NCI-H2107 (cell line): ENCODE measurements at places on chromosomes 2 and 18.

- no peak for DNase-seq
These were observed 13.1 kb downstream of the RNU2-63P start for GRCh38 chr2:88003074-88003755.

DNA sequence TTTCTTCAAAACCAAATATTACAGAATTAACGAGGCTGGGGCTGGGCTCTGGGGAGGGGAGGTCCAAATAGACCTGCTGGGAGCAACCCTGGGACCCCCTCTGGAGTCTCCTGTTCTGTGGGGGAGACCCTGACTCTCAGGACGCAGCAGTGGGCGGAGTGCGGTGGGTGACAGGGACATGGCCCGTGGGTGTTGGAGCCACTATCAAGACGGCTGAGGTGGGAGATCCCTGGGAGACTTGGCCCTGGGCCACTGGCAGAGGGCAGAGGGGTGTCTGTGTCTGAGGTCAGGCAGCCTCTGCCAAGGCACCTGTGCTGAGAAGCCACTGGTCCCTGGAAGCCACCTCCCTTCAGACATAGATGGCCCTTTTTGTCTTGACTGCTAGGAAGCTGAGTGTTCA, 79.5 kb upstream of the CTDP1 start:
- no peak for DNase-seq

DNA sequence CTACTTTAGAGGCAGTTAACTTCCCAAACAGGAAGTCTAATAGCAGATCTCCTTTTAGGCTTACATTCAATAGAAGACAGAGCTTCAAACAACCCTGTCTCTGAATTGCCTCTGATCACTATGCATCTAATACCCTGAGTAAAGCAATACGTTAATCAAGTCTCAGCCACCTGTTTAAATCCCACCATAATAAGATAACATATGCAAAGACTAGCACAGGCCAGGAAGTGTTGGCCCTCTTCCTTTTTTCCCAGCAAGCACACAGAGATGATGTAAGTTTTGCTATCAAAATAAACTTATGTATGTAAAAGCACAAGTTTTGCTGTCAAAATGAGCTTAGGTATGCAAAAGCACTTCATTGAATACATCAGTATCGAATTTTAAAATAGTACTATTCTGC, 385.5 kb downstream of the RND3 start:
- no peak for DNase-seq

- no peak for DNase-seq
These were observed 952.4 kb downstream of the EPHA4 start for GRCh38 chr2:220619525-220620220.

DNA sequence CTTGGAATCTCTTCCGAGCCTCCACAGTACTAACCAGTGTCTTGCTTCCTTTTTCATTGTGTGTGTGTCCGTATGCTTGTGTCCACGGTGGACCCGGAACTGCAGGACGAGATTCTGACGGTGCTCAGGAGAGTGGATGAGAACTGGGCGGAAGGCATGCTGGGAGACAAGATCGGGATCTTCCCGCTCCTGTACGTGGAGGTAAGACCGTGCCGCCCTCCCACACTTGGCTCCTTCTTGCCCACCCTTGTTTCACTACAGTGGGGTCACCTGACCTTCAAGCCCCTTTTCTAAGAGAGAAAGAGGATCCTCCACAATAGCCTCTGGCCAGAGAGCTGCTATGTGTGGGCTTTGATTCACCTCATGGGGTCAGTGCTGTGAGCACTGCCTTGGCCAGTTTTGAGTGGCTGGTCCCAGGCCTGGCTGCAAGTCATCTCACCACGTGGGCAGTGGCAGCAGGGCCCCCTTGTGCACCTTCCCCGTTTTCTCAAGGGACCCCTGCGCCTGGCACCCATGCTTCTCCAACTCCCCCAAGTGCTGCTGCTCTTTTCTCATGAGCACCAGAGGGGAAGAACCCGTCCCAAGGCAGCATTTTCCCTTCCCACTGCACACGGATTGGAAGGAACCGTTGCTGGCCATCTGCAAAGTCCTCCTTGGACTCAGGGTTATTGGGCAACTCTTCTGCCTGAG, 242.1 kb downstream of the SEPTIN10 start:
- no peak for DNase-seq

GRCh38 chr2:136000502-136000901, 15.1 kb upstream of the DARS1 start:
- no peak for DNase-seq

DNA sequence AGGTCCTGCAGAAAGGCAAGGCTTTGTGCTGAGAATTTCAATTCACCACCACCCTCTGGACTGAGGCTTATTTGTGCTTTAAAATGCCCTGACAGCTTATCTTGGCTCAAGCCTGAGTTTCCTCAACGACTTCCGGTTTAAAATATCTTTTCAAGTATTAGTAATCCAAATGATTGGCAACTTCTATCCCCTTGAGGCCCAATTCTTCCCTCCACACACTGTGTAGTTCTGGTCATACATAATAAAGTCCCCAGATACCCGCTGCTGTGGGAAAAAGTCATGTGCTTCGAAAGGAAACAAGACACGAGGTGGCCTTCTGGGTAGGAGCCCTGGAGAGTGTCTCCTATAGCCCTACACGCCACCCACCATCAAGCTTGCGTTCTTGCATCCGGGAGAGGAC, 393.4 kb downstream of the ALK start:
- DNase-seq = no peak

- DNase-seq = no peak
These were observed 9.6 kb upstream of the PELI1 start for GRCh38 chr2:64153811-64154210.

GRCh38 chr2:175187378-175187777, 5.9 kb upstream of the ATP5MC3 start:
- DNase-seq = no peak

GRCh38 chr2:179234658-179235240, 29.9 kb downstream of the SESTD1 start:
- no peak for DNase-seq

DNA sequence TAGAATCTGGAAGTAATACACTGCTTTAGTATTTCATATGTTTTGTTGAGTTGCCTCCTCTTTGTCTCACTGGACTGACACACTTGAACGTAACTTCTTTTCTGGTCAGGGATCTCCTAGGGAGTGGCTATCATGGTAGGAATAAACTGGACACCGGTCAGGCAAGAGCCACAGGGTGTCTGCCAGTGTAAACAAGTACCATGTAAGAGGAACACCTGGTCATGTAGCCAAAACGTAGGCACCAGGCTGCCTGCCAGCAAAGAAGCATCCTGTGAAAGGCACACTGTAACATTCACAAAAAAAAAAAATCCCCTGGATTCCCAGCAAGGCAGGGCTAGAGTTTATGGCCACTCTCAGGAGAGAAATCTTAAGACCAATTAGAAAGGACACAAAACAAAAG, 372.8 kb upstream of the RND3 start:
- no peak for DNase-seq

- DNase-seq = no peak
These were observed 83.2 kb upstream of the UNC80 start for GRCh38 chr2:209688385-209688784.

GRCh38 chr2:183089192-183089851, 10.8 kb downstream of the DUSP19 start:
- no peak for DNase-seq

GRCh38 chr18:67280486-67281242, 235.9 kb downstream of the DSEL start:
- no peak for DNase-seq

GRCh38 chr2:128599700-128600099, 281.0 kb upstream of the HS6ST1 start:
- no peak for DNase-seq

DNA sequence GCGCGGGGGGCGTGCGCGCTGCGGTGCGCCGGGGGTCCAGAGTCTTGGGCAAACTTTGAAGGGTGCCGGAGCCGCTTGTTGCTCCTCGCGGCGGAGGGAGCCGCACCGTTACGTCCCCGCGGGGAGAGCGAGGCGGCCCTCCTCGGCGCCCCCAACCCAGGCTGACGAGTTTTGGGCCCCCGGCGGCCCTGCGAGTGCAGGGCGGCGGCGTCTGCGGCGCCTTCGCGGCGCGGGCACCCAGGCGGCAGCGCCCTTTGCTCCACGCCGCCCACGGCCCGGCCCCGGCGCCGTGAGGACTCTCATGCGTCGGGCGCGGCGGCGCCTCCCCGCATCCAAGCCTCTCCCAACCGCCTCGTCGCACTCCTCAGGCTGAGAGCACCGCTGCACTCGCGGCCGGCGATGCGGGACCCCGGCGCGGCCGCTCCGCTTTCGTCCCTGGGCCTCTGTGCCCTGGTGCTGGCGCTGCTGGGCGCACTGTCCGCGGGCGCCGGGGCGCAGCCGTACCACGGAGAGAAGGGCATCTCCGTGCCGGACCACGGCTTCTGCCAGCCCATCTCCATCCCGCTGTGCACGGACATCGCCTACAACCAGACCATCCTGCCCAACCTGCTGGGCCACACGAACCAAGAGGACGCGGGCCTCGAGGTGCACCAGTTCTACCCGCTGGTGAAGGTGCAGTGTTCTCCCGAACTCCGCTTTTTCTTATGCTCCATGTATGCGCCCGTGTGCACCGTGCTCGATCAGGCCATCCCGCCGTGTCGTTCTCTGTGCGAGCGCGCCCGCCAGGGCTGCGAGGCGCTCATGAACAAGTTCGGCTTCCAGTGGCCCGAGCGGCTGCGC, 814 bp downstream of the FZD7 start:
- no peak for DNase-seq

DNA sequence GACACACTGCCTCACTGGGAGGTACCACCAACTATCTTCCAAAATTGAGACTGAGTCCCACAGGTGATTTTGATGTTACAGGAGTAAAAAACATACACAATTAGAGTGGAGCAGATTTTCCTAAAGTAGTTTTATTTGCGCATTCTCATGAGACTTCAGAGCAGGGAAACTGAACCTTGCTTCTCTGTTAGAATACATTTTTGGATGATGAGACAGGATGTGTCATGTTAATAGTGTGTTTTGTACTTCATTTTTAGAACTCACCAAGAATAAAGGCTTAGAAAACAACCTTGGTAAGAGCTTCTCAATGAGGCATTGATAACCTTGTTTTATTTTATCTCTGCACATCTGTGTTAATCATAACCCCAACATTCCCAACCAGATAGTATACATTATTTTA, 310.2 kb upstream of the GALNT5 start:
- no peak for DNase-seq

- DNase-seq = no peak
These were observed 173.1 kb upstream of the RAB6C start for GRCh38 chr2:129806317-129806716.

DNA sequence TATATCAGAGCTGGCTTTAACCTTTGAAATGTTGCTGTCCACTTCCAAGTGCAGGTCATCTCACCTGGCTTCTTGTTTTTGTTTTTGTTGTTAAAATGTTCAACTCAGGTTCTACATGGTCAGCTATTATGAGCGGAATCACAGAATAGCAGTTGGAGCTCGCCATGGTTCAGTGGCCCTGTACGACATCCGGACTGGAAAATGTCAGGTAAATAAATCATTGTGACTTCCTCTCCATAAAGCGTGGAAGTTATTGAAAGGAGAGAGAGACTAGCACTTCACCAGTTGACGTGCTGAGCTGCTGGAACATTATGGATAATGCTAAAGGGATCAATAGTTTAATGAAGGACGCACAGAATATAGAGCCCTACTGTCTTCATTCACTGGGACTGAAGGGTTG, 184.6 kb upstream of the BOD1L2 start:
- no peak for DNase-seq

DNA sequence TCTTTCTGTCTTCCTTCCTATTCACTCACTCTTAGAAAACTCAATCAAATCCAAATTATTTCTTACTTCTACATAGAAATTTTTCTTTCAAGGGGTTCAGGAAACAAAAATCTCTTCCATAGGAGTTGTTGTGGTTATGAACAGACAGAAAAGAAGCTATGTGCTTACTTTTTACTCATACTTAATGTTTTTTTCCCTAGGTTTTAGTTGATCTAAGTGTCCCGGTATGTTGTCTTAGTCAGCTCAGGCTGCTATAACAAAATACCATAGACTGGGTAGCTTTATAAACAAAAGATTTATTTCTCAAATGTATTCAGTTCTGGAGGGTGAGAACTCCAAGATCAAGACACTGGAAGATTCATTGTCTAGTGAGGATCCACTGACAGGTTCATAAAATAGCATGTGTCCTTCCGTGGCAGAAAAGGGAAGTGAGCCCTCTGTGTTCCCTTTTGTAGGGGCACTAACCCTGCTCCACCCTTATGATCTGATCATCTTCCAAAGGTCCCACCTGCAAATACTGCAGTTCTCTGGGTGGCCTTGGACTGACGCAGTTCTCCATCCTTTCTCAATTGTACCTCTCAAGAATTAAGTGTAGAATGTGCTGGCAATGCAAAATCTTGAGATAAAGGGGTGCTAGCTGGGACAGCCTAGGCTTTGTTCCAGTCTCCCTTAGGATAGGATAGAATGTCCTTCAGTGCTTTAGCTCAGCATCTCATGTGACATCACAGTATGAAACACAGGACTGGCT, 14.4 kb upstream of the VRK2 start:
- no peak for DNase-seq

- no peak for DNase-seq
These were observed 34.1 kb upstream of the MAT2A start for GRCh38 chr2:85504778-85505261.

- DNase-seq = no peak
These were observed 7.2 kb downstream of the RPIA start for GRCh38 chr2:88698498-88699233.

DNA sequence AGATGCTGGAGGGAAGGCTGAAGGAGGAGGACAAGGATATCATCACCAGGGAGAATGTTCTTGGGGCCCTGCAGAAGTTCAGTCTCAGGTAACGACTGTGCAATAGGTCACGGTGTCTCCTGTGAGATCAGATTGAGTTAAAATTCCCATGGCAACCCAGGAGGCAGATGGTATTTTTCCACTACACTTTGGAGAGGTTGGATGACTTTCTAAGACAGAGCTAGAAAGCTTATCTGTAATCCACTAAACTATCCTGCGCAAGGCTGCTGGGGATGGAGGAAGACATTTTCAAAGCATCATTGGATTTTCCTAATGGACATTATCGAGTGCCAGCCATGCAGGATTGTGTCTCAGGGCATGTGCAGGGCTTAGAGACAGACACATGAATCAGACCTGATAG, 74.6 kb downstream of the ARMC9 start:
- no peak for DNase-seq

GRCh38 chr18:43393174-43393573, 115.9 kb upstream of the SYT4 start:
- no peak for DNase-seq

DNA sequence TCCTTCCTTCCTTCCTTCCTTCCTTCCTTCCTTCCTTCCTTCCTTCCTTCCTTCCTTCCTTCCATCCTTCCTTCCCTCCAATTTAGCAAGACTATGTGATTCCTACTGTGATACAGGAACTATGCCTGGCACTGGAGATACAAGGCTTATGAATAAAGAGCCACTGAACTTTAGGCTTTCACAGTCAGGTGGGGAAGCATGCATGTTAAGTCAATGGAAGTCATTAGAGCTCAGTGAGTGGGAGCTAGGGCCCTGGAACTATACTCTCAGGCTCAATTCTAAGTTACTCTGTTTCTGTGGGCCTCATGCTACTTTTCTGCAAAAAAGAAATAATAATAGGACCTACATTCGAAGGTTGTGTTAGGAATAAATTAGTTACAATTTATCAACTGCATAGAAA, 527.6 kb upstream of the ZEB2 start:
- DNase-seq = no peak

GRCh38 chr2:203988500-203989260, 52.1 kb downstream of the ICOS start:
- no peak for DNase-seq
